ENCODE measurements at places on chromosomes 3 and 15. TPM values are rescaled to one million over a fixed set of nuclear protein-coding genes. Genes with fewer than 3 reads are reported as not detected.

SCAANT1 gene
- total RNA-seq = not detected

HIGD2B gene
- 0.47 TPM for total RNA-seq

INSYN1 gene
- total RNA-seq = 30.1 TPM

C3orf52 gene
- 0.31 TPM for total RNA-seq

ATP10A gene
- 0.78 TPM for total RNA-seq

ANKRD63 gene
- total RNA-seq = not detected

CHAC1 gene
- 4.2 TPM for total RNA-seq
